Skin of body (tissue), 3 donors: ENCODE measurements at places on chromosomes 2 and 18.

GRCh38 chr2:217801711-217802110 lies 201.1 kb downstream of the TNS1 start:
- no peak for DNase-seq

- no peak for DNase-seq
These were observed 82.2 kb downstream of the LDLRAD4 start for GRCh38 chr18:13300796-13301195.

- DNase-seq: no peak
These were observed 103.8 kb upstream of the SMIM21 start for GRCh38 chr18:75531212-75531850.

GRCh38 chr18:53382870-53383269 lies 841.6 kb downstream of the MBD2 start:
- DNase-seq: no peak

DNA sequence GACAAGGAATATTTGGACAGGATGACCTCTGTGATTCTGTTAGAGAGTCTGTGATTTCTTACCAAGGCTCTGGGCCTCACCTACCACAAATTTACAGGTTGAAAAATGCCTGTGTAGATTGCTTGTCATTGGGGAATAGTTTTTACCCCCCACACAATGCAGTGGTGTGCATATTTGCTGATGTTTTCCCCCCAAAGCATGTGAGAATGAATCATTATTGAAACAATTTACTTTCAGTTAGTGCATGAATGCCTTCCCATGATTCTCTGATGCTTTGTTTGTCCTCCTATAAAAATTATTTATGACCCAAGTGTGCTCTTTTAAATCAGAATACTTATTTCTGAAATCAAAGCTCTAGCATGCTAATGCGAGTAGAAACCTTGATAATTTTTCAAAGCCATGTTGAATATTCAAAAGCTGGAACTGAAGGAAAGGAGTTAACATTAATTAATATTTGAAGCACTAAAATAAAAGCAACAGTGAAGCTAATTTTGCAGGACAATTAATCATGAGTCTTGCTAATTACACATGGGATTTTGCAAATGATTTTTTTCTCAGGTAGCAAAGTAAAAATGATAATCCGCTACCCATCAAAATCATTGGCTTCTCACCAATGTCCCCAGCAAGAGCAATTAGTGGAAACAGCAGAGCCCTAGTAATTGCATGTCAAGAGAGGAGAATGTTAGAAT lies 361.2 kb upstream of the HNRNPA3 start:
- DNase-seq: no peak

DNA sequence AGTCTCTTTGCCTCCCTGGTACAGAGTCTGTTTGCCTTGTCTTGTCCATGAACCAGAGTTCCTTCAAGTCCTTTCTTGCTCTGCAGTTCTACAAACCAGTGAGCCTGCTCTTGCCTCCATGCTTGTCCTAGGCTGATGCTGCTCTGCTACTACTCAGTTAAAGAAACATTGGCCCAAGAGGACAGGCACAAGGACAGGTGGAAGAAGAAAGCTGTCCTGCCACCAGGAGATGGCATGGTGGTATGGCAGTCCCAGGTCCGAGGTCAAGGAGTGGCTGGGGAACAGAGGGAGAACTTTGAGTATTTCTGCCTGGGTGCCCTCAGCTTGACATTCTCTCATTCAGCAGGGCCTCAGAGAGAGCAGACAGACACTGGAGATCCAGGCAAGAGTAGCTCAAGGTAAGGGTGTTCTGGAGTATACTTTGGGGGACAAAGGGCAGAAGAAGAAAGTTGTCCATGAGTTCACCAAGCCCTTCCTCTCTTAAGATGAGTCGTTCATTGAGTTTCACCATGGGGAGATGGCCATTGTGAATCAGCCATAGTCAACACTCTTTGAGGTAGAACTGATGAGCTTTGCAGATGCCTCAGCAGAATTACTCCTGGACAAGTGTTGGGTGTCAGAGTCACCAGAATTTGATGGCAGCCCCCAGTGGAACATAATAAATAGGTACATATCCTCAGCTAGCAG lies 20.4 kb downstream of the TTC32 start:
- DNase-seq: no peak

DNA sequence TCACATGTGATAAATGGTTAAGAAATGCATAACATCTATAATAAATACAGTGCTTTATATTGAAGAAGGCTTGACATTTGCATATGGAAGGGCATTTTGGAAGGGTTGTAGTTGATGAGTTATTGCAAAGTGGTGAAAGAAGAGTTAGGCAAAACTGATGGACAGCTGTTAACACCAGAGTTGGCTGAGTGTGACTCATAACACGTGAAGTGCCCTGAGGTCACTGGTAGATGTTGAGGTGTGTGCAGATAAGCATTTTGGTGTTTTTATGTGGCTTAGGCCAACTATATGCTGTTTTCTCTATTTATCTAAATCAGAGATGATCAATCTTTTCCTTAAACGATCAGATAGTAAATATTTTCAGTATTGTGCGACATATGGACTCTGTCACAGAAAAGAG lies 154.3 kb upstream of the KCNH7 start:
- DNase-seq: no peak

- peak; percentile 83 for DNase-seq
These were observed 146.0 kb downstream of the SETBP1 start for GRCh38 chr18:44826418-44827259.

DNA sequence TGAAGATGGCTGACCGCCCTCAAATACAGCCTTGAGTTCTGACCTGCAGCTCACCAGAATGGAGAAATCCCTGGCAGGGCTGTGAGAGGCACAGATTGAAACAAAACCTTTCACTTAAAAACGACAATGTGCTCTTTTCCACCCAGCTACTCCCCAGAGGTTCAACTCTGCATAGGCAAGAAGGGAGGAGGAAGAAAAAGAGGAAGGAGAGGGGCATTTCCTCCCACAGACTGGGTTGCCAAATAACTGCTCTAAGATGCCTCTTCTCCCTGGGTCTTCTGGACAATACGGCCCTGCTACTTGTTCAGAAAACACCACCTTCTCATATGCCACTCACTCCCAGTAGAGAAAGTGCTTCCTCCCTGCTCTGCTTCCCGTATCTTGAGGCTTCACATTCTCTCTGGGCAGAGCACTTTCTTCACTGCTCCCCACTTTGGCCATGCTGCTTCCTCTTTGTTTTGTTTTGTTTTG lies 136.4 kb upstream of the SLC1A4 start:
- no peak for DNase-seq

- no peak for DNase-seq
These were observed 614.0 kb upstream of the CRIM1 start for GRCh38 chr2:35741556-35741955.

DNA sequence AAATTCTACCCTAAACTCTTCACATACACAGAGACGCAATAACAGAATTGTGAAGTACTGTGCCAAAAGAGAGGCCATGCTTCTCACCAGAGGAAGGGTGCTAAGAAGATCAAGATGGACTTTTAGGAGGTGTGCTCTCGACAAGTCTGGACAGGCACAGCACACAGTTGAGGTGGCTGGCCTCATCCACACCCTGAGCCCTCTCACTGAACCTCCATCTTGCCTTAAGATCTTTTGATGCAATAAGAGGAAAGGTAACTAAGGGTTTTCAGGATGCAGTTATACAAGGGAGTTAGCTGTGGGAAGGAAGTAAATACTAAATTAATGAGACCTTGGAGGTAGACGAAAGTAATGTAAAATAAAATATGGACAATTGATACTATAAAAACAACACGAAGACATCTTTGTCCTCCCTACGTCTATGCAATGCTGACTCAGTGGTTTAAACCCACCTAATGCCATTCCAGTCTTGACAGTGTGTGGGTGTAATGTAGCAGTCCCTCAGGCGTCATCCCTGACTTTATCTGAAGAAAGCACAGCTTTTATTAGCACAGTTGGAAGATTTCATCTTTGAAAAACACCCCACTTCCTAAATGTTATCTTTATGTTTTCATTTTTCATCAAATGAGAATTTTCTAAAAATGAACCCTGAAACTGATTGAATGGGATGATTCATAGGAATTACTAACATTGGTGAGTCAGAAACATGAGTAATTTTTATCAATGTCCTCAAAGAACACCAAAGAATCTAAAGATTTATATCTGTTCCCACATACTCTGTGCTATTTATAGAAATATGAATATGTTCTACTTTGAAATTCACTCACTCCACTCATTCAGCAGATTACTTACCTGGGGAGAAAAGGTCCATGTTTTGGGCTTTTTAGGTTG lies 34.0 kb upstream of the MALL start:
- no peak for DNase-seq

DNA sequence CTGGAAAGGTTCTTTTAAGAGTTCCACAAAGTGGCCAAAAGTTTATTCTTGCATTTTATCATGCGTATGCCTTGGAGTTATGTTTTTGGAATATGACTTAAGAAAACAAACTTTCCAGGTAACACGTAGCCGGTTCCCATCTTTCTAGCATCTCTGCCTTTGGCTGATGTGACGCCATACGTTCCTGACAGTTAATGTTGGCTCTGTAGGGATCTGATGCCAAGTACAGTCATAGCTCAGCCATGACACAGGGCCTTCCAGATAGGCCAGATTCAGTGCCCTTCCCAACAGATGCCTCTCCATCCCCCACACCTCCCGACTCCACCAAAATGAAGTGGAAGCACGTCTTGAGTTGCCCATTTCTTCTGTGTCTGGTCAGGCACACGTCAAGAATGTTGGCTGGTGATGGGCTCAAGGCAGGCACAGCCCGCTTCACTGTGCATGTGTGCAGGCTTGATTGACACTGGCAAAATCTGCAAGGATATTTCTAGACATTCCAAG lies 51.0 kb upstream of the THOC1 start:
- DNase-seq: no peak

DNA sequence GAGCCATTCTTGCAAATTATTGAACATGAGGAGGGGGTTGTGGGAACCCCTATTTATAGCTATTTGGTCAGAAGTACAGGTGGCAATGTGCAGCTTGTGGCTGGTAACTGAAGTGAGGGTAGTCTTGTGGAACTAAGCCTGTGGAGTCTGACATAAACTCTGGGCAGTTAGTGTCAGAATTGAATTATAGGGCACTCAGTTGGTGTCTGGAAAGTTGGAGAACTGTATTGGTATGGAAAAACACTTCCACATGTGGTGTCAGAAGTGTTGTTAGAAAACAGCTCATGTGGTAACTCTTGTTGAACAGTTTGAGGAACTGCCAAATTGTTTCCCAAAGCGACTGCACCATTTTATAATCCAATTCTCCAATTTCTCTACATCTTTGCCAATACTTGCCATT lies 7.5 kb downstream of the RALBP1 start:
- DNase-seq: no peak

DNA sequence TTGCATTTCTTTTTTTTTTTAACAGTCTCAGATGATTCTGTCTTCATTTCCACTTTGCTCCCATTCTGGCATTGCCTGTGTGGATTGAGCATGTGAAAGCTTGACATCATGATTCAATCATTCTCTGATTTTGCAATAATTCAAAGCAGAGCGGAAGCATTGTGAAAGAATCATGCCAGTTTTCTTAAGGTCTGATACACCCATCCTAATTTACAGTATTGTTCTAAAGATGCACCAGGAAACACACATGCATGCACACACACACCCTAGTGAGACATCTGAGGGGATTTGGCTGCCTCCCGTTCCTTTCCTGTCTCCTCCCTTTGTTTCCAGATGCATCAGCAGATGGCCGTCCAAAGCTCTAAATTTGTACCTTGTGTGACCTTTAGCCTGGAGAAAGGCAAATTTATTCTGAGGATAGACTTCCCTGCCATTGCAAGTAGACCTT lies 97.3 kb downstream of the FMNL2 start:
- peak; percentile 84 for DNase-seq

- no peak for DNase-seq
These were observed 77.8 kb downstream of the MYO1B start for GRCh38 chr2:191322828-191323506.

GRCh38 chr18:75247611-75248421 lies 37.2 kb downstream of the TSHZ1 start:
- peak; percentile 80 for DNase-seq

GRCh38 chr2:196719110-196719872 lies 79.8 kb downstream of the CCDC150 start:
- DNase-seq: no peak
